NCI-H187 treated with DMSO at 0.1 percent for 48 hours (cell line): ENCODE measurements at places on chromosomes 1 and 21.

GRCh38 chr1:176531036-176531435 lies 68.1 kb downstream of the PAPPA2 start:
- DNase-seq, result no peak

GRCh38 chr1:228375578-228376261 lies 30.9 kb downstream of the TRIM11 start:
- no peak for DNase-seq

GRCh38 chr1:116769561-116769977 lies 15.3 kb downstream of the CD2 start:
- DNase-seq, result no peak

DNA sequence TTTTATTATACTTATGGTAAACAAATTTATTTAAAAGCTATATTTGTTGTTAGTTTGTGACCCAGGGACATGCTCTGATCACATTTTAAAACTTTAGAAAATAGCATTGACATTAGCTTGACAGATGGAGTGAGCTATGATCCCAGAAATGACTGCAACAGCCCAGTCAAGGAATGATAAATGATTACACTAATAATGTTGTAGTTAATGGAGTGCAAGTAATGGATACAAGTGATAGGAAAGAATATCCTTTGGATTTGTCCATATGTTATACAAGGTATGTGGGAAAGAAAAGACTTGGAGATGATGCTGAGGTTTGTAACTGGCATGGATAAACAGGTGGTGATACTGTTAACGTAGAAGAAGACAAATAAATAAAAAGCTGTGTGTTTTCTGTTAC lies 1908.7 kb downstream of the MRPL39 start:
- DNase-seq, result no peak

GRCh38 chr21:15669247-15669646 lies 60.5 kb upstream of the USP25 start:
- no peak for DNase-seq

GRCh38 chr1:159889202-159889601 lies 10.8 kb downstream of the CFAP45 start:
- DNase-seq, result no peak

GRCh38 chr1:178282949-178283367 lies 189.1 kb downstream of the RASAL2 start:
- DNase-seq, result no peak

DNA sequence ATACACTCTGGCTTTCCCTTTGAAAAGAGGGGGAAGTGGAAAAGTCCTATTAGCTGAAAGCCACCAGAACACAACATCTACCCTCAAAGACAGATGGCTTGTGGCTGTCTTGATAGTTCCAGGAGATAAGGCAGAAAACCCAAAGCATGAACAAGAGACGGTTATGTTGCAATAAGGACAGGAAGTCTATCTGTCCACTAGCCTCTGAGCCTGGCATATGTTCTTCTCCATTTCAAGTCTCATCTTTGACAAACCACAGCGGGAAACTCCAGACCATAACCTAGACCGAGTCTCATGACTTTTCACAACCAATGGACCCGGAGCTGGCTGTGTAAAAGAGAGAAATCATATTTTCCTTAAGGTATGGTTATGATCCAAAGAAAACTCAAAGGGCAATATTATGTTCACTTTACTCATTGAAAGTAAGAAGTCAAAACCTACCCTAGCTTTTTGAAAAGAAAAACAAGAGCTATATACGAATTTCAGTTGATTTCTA lies 33.8 kb downstream of the DUSP10 start:
- DNase-seq, result no peak

GRCh38 chr1:156080241-156080862 lies 1.9 kb downstream of the MEX3A start:
- no peak for DNase-seq

GRCh38 chr1:106222403-106222802 lies 834.1 kb upstream of the PRMT6 start:
- no peak for DNase-seq

- DNase-seq, result no peak
Observed at GRCh38 chr1:192926736-192927135, 117.9 kb downstream of the RGS2 start.

DNA sequence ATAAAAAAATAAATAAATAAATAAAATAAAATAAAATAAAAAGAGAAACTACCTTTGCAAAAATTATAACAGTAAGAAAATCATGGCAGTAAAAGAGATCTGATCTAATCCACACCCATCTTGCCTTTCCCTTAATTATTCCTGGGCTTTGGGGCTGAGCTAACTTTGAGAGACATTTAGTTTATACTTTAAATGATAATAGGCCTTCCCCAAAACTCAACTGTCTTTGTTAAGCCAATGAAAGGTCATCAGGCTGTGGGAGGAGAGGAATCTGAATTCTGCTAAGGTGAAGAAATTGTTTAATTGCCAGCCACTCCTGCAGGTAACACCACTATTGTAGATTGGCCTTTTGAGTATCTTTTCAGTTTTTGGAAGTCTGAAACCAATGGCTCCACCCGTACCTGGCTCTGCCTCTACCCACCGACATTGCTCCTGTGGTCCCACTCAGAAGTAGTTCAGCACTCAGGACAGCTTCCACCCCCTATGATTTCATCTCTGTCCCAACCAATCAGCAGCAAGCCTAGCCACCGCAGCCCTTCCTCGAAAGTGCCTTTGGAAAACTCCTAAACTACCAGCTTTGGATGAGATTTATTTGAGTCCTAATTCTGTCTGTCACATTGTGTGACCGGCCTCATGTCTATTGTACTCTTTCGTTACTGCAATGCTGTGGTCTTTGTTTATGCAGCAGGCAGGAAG lies 23.0 kb upstream of the PNRC2 start:
- no peak for DNase-seq

DNA sequence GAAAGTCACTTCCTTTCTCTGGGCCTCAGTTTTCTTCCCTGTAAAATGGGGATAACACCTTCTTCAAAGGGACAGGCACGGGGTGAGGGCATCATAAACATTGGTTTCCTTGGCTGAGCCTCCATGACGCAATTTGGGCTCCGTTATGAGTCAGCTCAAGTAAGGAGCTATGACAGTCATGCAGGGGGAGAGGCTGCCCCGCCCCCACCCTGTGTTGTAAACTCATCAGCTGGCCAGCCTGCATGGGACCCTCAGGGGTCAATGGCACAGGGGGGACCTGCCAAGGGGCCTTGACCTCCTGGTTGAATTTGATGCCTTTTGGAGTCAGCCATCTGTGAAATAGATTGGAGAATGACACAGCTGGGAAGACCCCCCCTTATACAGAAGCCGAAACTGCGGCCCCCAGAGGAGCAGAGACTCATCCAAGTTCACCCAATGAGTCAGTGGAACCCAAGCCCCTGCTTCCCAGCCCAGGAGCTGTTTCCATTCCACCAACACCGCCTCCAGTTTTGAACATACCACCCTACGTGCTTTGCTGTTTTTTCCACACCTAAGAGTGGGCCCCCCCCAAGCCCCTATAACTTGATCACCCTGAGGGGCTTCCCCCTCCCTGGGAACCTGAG lies 36.8 kb upstream of the RUNX3 start:
- no peak for DNase-seq

DNA sequence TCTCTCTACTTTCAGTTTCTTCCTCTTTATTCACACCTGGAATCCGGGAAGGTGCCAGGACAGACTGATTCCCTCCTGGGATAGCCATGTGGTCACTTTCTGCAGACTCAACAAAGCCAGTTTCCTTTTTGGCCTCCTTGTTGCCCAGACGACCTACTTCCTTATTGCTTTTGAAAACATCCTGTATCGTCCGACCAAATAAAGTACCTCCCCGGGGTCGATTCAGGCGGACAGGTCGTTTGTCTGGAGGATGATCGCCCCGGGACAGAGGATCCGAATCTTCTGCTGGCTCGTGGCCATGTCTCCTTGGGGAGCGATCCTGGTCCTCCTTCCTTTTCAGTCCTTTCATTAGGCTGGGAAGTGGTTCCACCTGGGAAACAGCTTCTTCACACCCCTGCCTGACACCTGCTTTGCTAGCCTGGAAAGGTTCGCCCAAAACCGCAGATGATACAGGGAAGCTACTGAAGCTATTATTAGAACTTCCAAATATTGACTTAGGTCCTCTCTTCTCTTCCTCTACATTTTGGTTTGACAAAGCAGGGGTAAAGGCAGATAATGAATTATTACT lies 1.2 kb downstream of the MCM3AP start:
- no peak for DNase-seq

DNA sequence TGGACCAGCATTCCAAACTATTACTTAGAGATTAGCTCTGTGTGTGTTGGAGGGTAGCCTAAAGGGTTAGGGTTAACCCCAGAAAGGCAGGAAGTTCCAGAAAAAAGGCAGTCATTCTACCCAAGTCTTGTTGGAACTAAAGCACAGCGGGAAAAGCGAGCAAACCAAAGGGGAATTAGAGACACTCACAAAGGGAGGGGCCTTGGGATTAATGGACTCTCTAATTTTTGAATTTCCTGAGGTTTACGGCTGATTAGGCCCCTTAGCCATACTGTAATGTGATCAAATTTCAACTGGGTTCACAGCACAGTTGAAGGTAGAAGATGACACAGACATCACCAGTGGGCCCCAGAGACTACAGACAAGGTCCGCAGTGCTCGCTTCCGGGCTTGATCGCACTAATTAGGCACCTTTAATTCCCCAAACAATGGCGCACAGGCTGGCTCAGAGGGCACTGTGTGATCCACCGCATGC lies 28.3 kb downstream of the CAPZB start:
- DNase-seq, result no peak

DNA sequence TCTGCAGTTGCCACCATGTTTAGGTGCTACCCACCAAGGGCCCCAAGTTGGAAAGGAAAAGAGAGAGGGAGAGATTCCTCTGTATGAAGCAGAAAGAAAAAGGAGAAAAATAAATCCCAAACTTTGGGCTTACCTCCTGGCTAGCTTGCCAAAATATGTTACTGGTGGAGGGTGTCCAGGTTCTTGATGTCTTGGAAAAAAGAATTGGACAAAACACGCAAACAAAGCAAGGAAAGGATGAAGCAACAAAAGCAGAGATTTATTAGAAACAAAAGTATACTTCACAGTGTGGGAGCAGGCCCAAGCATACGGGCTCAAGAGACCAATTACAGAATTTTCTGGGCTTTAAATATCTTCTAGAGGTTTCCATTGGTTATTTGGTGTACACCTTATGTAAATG lies 204.5 kb upstream of the LRRC7 start:
- no peak for DNase-seq

- no peak for DNase-seq
Observed at GRCh38 chr1:160363010-160363409, 3.9 kb upstream of the NHLH1 start.

- DNase-seq, result no peak
Observed at GRCh38 chr1:116716391-116716790, 37.8 kb upstream of the CD2 start.

DNA sequence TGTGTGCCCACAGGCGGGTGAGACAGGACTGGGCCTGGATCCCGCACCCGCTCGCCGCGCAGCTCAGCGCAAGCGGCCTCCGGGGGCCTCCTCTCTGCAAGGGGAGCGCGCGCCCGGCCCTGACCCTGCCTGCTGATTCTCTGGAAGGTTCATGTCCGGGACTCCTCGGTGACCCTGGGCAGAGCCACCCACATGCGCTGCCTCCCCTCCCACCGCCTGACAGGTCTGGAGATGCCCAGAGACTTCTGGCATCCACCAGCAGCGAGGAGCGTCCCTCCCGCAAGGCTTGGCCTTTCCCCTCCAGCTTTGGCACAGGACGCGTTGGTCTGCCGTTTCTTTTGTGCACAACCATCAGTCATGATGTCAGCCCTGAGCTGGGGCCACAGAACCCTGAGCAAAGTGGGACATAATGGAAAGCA lies 42.0 kb upstream of the COL6A2 start:
- no peak for DNase-seq

DNA sequence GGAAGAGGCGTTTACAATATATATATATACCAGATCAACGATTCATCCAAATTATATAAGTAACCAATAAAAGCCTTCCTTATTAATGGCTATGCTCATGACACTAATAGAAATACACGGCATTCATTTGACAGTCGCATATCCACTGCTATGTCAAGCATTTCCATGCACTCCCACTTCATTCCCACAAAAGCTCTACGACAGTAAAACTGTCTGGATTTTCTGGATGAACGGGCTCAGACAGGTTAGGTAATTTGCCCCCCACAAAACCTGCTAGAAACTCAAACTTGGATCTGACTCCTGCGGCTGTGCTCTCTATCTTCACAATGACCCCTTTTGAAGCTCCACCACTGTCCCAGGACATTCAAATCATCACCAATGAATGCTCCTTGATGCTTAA lies 11.4 kb downstream of the DNAJC11 start:
- no peak for DNase-seq

DNA sequence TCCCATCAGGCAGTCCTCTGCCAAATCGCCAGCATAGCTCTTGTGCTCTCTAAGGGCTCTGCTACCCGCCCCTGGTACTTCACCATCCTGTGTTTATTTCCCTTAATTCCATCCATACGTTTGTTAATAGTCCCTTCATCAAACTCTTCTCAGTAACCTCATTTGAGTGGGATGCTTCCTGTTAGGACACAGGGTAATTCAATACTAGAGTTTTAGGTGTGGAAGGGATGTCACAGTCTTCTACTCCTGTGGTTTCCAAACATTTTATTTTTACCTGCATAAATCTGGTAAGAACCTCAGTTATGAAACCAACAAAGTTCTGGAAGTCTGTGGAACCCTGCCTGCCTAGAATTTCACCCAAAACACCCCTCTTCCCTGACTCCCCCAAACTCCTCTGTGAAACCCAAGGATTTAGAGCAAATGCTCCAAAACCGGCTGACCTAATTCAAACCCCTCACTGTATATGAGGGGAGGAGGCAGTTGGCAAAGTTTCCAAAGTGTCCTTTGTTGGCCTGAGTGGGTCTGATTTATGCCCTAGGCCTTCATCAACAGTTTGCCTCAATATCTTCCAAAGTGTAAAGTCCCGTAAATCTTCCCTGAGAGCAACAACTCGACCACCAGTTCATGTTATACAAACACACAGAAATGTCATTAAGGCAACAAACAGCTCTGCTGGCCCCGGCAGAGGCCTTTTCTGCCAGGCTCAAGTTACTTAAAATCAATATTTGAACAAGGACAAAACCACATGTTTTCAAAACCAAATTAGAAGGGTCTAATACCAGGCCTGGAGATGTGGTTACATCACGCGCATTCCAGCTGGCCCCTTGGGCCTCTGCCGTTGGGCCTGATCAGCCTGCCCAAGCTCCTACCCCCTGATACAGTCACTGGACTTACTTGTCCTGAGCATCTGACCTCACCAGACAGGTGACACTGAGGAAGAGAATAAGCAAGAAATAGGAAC lies 82.4 kb upstream of the FGGY start:
- peak; percentile 26 for DNase-seq
